ENCODE measurements at places on chromosomes 7 and 10.
A peak's percentile ranks its signal among the peaks of the same experiment; 100 is the strongest.

GRCh38 chr10:15712883-15713282, 6.8 kb downstream of the ITGA8 start:
- H3K27ac ChIP-seq: no peak overlapping the region
- H3K27me3 ChIP-seq: no peaks in the 10 kb centered on the region
- no peaks in the 10 kb centered on the region for H3K4me1 ChIP-seq
- DNase-seq: no peak
- no peaks in the 10 kb centered on the region for H3K36me3 ChIP-seq

GRCh38 chr10:58930500-58930899, 245.9 kb upstream of the PHYHIPL start:
- H3K4me3 ChIP-seq: no peak overlapping the region
- no peak overlapping the region for H3K27ac ChIP-seq
- DNase-seq: no peak
- no peaks in the 10 kb centered on the region for H3K36me3 ChIP-seq
- H3K4me1 ChIP-seq: no peaks in the 10 kb centered on the region

- no peaks in the 10 kb centered on the region for H3K36me3 ChIP-seq
- H3K27me3 ChIP-seq: no peaks in the 10 kb centered on the region
- no peak overlapping the region for H3K27ac ChIP-seq
- no peak overlapping the region for H3K4me3 ChIP-seq
- no peaks in the 10 kb centered on the region for H3K4me1 ChIP-seq
- no peak for DNase-seq
Observed at GRCh38 chr7:146366938-146367337, 250.3 kb downstream of the CNTNAP2 start.

GRCh38 chr7:98687111-98687751, 70.1 kb downstream of the NPTX2 start:
- no peak overlapping the region for H3K4me3 ChIP-seq
- no peak for DNase-seq
- H3K27ac ChIP-seq: no peak overlapping the region

DNA sequence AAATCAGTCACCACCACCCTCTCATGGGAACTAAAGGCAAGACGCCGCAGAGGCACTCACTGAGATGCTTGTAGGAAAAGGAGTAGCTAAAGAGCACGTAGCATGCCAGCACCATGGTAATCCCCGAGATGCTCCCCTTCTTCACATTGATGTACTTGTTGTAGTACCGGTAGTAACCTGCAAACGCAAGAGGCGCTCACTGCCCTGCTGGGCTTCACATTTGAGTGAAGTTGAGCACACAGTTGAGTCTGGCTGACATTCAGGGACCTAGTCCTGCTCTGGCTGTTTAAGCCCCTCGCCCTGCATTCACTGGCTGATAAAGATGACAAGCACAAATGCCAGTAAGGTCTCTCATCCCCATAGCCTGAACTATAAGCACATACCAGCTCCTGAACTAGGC, 6.9 kb downstream of the ATP5MF start:
- no peak overlapping the region for H3K4me3 ChIP-seq
- peaks cover 16% of the 10 kb centered on the region for H3K36me3 ChIP-seq
- H3K27me3 ChIP-seq: no peaks in the 10 kb centered on the region
- H3K27ac ChIP-seq: no peak overlapping the region
- peak; percentile 58 for DNase-seq

GRCh38 chr10:132345345-132345744, 13.4 kb downstream of the LRRC27 start:
- no peaks in the 10 kb centered on the region for H3K36me3 ChIP-seq
- no peak for DNase-seq
- no peaks in the 10 kb centered on the region for H3K4me1 ChIP-seq
- H3K4me3 ChIP-seq: no peak overlapping the region

GRCh38 chr10:106038246-106038645, 1126.3 kb downstream of the SORCS1 start:
- H3K36me3 ChIP-seq: no peaks in the 10 kb centered on the region
- H3K4me3 ChIP-seq: no peak overlapping the region
- no peak overlapping the region for H3K27ac ChIP-seq
- H3K4me1 ChIP-seq: no peaks in the 10 kb centered on the region

GRCh38 chr10:119654540-119654939, 3.4 kb downstream of the BAG3 start:
- DNase-seq: peak; percentile 75
- no peaks in the 10 kb centered on the region for H3K27me3 ChIP-seq
- no peak overlapping the region for H3K27ac ChIP-seq
- no peaks in the 10 kb centered on the region for H3K36me3 ChIP-seq

DNA sequence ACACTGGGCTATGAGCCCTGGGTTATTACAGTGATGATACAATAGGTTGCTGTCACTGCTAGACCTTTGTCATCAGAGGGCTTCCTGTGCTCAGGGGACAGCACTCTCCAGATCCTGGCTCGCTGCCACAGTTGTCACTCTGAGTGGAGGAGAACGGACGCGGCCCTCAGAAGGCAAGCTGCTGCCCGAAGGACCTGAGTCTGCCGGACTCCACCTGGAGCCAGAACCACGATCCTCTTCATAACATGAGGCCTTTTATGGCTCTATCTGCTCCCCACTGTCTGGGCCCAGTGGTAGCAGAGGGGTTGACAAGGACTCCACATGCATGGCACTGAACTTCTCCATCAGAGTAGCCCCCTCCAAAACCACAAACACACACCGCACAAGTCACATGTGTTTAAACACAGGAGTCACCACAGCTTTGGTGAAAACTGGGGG, 94.7 kb upstream of the EFCAB10 start:
- no peaks in the 10 kb centered on the region for H3K27me3 ChIP-seq
- no peak overlapping the region for H3K4me3 ChIP-seq
- no peaks in the 10 kb centered on the region for H3K36me3 ChIP-seq
- no peak for DNase-seq

- no peaks in the 10 kb centered on the region for H3K36me3 ChIP-seq
- no peak overlapping the region for H3K4me3 ChIP-seq
- no peaks in the 10 kb centered on the region for H3K27me3 ChIP-seq
- H3K27ac ChIP-seq: no peak overlapping the region
- no peak for DNase-seq
Observed at GRCh38 chr10:112369495-112370423, 4.2 kb upstream of the ACSL5 start.

GRCh38 chr10:48638739-48639527, 34.1 kb upstream of the ARHGAP22 start:
- H3K36me3 ChIP-seq: no peaks in the 10 kb centered on the region
- DNase-seq: no peak
- no peak overlapping the region for H3K27ac ChIP-seq
- H3K4me3 ChIP-seq: no peak overlapping the region
- H3K27me3 ChIP-seq: no peaks in the 10 kb centered on the region

GRCh38 chr10:27242951-27243551, 2.5 kb upstream of the ACBD5 start:
- H3K36me3 ChIP-seq: no peaks in the 10 kb centered on the region
- H3K27ac ChIP-seq: no peak overlapping the region
- no peaks in the 10 kb centered on the region for H3K27me3 ChIP-seq
- peaks cover 1% of the 10 kb centered on the region for H3K4me1 ChIP-seq
- H3K4me3 ChIP-seq: peak overlapping the region; percentile 19
- peak; percentile 79 for DNase-seq

GRCh38 chr7:127057918-127058317, 194.8 kb downstream of the GRM8 start:
- H3K27me3 ChIP-seq: no peaks in the 10 kb centered on the region
- no peaks in the 10 kb centered on the region for H3K36me3 ChIP-seq
- H3K4me1 ChIP-seq: no peaks in the 10 kb centered on the region
- H3K27ac ChIP-seq: no peak overlapping the region

DNA sequence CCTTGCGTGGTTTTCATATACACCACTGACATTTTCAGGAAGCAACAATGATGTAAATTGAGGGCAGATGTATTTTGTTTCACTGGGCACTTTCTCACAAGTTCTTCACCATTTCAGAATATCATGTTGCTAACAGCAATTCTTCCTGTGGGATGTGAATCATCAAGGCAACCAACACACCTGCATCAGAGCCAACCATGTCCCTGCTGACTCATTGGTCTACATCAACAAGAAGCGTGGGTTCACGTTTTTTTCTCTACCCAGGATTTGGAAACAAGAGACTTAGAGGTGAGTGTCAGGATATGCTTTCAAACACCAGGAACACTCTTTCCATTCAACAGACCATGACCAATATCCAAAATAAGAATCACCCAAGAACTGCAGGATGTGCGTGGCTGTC, 203.9 kb downstream of the TEX36 start:
- no peak overlapping the region for H3K27ac ChIP-seq
- no peaks in the 10 kb centered on the region for H3K4me1 ChIP-seq
- H3K4me3 ChIP-seq: no peak overlapping the region
- DNase-seq: no peak
- no peaks in the 10 kb centered on the region for H3K36me3 ChIP-seq

GRCh38 chr10:30070001-30070685, 10.8 kb upstream of the JCAD start:
- peak; percentile 89 for DNase-seq
- no peaks in the 10 kb centered on the region for H3K27me3 ChIP-seq
- H3K27ac ChIP-seq: no peak overlapping the region
- no peak overlapping the region for H3K4me3 ChIP-seq

- DNase-seq: peak; percentile 76
- no peak overlapping the region for H3K4me3 ChIP-seq
- no peaks in the 10 kb centered on the region for H3K36me3 ChIP-seq
- no peaks in the 10 kb centered on the region for H3K27me3 ChIP-seq
Observed at GRCh38 chr7:145082366-145083161, 246.7 kb upstream of the TPK1 start.

GRCh38 chr10:43263551-43264343, 3.1 kb downstream of the RASGEF1A start:
- no peak overlapping the region for H3K27ac ChIP-seq
- H3K27me3 ChIP-seq: peaks cover 16% of the 10 kb centered on the region
- H3K4me3 ChIP-seq: no peak overlapping the region
- H3K4me1 ChIP-seq: no peaks in the 10 kb centered on the region
- no peaks in the 10 kb centered on the region for H3K36me3 ChIP-seq
- no peak for DNase-seq

- H3K27ac ChIP-seq: no peak overlapping the region
- DNase-seq: no peak
- H3K27me3 ChIP-seq: no peaks in the 10 kb centered on the region
- H3K36me3 ChIP-seq: no peaks in the 10 kb centered on the region
- H3K4me1 ChIP-seq: no peaks in the 10 kb centered on the region
- H3K4me3 ChIP-seq: no peak overlapping the region
Observed at GRCh38 chr10:13924040-13924725, 337.4 kb downstream of the PRPF18 start.

DNA sequence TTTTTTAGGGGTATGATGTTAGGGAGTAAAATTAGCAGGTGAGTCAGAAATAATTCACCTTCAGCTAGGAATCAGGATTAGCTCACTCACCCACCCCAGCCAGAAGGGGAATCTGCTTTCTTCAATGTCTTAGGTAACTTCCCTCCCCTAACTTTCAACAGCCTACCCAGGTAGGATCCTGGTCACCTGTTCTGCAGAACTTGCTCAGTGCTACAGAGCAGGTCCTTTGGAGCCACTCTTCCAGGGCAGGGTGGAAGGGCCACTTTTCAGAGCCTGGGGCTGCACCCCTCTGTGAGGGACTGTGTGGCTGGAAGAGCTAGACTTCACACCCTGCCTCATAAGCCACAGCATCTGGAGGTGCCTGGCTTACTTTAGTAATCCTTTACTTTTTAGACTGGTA, 58.1 kb downstream of the SHH start:
- H3K4me1 ChIP-seq: peaks cover 11% of the 10 kb centered on the region
- H3K27ac ChIP-seq: no peak overlapping the region
- H3K27me3 ChIP-seq: no peaks in the 10 kb centered on the region
- no peak overlapping the region for H3K4me3 ChIP-seq
- no peak for DNase-seq

DNA sequence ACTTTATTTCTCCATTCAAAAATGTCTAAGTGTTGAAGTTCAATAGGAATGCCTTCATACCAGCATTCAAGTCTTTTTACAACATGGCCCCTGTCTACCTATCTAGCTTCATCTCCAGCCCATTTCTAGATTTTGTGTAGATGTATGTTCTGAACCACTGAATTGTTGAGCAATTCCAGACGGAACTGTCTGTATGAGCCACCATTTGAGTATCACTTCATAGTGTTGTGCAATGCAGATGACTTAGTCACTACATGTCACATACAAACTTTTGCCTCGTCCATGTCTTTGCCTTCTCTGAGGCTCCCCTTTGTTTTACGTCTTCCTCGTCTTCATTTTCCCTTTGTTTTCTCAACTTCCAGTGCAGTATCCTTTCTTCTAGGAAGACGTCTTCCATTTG, 118.1 kb downstream of the INHBA start:
- H3K27ac ChIP-seq: no peak overlapping the region
- no peaks in the 10 kb centered on the region for H3K36me3 ChIP-seq
- DNase-seq: no peak
- no peaks in the 10 kb centered on the region for H3K4me1 ChIP-seq
- no peaks in the 10 kb centered on the region for H3K27me3 ChIP-seq
- H3K4me3 ChIP-seq: no peak overlapping the region

DNA sequence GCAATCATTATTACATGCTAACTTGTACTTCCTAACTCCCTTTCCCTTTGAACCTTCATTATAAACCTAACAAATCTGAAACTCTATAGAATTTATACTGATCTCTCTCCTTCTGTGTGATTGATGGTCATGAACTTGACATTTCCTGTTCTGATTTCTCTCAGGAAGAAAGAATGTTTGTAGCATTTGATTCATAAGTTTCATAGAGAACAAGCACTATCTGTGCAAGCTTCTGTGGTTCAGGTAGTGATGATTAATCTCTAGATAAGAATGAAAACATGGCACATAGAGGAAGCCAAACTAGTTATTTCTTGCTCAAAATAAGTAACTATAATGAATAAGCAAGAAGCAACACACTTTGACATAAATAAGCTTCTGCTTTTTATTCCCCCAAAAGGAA, 34.2 kb downstream of the TFPI2 start:
- no peaks in the 10 kb centered on the region for H3K27me3 ChIP-seq
- H3K4me3 ChIP-seq: no peak overlapping the region
- no peak for DNase-seq
- H3K27ac ChIP-seq: no peak overlapping the region
- H3K36me3 ChIP-seq: no peaks in the 10 kb centered on the region
- no peaks in the 10 kb centered on the region for H3K4me1 ChIP-seq

GRCh38 chr10:106032450-106033002, 1132.0 kb downstream of the SORCS1 start:
- DNase-seq: no peak
- no peaks in the 10 kb centered on the region for H3K4me1 ChIP-seq
- no peaks in the 10 kb centered on the region for H3K36me3 ChIP-seq
- H3K4me3 ChIP-seq: no peak overlapping the region

DNA sequence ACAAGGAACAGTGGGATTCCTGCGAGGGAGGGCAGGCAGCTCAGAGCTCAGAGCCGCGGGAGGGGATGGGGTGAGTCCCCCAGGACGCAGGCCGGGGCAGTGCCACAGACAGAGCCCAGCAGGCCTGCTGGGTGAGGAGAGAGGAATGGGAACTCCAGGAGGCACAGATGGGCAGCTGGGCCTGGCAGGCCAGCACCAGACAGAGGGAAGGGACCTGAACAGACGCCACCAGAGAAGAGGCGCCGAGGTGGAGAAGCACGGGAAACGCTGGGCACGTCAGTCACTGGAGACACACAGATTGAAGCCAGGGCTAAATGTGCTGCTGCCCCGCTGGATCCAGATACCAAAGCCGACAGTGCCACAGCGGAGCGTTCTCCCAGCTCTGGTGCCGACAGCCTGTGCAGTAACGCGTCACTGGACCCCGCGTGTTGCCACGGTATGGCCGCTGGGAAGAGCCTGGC, 225.8 kb downstream of the MAD1L1 start:
- H3K4me1 ChIP-seq: no peaks in the 10 kb centered on the region
- H3K27me3 ChIP-seq: no peaks in the 10 kb centered on the region
- no peak overlapping the region for H3K4me3 ChIP-seq
- H3K27ac ChIP-seq: no peak overlapping the region

GRCh38 chr7:5533821-5534367, 110.3 kb upstream of the TNRC18 start:
- H3K4me3 ChIP-seq: no peak overlapping the region
- H3K4me1 ChIP-seq: peaks cover 5% of the 10 kb centered on the region
- H3K36me3 ChIP-seq: peaks cover 6% of the 10 kb centered on the region
- no peaks in the 10 kb centered on the region for H3K27me3 ChIP-seq
- H3K27ac ChIP-seq: no peak overlapping the region

GRCh38 chr7:141911391-141911790, 4.8 kb upstream of the OR9A4 start:
- no peak overlapping the region for H3K27ac ChIP-seq
- no peaks in the 10 kb centered on the region for H3K27me3 ChIP-seq

Measured in mesendoderm (in vitro differentiated cells).